Cerebellar cortex (tissue), 1 donor: ENCODE measurements at places on chromosomes 16 and 17.

- DNase-seq: no peak
These were observed 7.5 kb downstream of the VASN start for GRCh38 chr16:4378999-4379690.

DNA sequence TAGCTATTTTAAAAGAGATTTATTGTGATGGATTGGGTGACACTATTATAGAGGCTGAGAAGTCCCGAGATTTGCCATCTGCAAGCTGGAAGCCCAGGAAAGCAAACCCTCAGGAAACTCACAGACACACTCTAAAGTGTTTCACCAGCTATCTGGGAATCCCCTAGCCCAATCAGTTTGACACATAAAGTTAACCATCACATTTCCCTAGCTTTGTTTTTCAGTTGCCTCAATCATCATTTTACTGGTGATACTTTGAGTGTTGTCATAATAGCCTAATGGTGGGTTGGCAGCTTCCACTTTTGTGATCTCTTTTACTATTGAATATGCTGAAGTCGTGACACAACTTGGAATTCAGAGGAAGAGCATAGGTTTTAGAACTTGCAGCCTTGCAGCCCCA is 1.8 kb downstream of the SGF29 start:
- DNase-seq: no peak

DNA sequence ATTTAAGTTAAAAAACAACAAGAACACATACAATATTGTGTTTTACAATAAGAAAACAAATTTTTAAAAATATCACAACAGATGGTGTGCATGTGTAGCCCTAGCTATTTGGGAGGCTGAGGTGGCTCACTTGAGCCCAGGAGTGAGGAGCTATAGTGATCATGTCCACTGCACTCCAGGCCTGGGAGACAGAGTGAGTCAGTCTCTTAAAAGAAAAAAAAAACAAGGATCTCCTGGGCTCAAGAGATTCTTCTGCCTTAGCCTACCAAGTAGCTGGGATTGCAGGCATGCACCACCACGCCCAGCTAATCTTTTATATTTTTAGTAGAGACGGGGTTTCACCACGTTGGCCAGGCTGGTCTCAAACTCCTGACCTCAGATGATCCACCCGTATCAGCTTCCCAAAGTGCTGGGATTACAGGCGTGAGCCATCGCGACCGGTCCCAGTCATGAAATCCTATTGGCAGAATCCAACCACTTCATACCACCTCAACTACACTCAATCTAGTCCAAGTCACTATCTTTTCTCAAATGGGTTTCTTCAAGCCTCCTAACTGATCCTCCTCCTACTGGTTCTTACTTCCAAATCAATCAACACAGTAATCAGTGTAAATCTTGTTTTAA is 55.0 kb downstream of the STH start:
- DNase-seq: no peak

GRCh38 chr17:70295731-70296130 is 126.4 kb downstream of the KCNJ2 start:
- no peak for DNase-seq

DNA sequence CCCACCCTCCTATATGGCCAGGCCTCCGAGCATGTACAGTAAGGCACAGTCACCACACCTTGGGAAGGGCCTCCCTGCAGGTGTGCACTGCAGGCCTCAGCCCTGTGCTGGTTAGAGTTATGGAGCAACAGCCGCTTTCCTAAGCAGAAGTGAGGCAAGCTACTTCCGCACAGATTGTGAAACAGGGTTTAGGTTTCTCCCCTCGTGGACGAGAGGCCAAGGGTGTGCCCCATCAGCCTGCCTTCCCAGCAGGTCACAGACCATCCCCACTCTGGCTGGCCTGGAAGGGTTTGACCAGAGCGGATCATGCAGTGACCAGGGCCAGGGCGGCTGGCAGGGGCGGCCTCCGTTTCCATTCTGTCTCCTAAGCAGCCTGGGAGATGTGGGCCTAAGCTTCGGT is 4.7 kb downstream of the MSRB1 start:
- no peak for DNase-seq

- no peak for DNase-seq
These were observed 9.8 kb downstream of the HLF start for GRCh38 chr17:55274355-55275255.

DNA sequence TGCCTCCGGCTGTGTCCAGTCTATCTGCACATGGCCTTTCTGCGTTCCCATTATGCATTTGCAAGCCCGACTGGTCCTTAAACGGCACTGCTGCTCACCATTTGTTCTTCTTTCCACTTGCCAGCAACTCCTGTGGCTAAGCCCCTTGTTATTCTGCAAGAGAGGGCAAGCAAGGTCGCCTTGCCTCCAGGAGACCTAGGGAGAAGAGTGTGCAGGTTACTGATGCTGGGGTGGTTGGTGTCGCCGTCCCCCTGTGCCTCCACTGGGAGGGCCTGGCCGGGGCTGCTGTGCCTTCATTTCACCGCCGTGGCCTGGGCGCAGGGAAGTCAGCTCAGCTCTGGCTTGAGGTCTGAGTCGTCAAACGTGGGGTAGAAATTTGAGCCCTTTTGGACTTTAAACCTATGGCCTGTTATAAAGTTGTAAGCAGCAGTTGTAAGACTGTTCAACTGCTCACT is 12.7 kb downstream of the SLC6A4 start:
- no peak for DNase-seq

- DNase-seq: no peak
These were observed 4.4 kb upstream of the SCPEP1 start for GRCh38 chr17:56973520-56973919.

DNA sequence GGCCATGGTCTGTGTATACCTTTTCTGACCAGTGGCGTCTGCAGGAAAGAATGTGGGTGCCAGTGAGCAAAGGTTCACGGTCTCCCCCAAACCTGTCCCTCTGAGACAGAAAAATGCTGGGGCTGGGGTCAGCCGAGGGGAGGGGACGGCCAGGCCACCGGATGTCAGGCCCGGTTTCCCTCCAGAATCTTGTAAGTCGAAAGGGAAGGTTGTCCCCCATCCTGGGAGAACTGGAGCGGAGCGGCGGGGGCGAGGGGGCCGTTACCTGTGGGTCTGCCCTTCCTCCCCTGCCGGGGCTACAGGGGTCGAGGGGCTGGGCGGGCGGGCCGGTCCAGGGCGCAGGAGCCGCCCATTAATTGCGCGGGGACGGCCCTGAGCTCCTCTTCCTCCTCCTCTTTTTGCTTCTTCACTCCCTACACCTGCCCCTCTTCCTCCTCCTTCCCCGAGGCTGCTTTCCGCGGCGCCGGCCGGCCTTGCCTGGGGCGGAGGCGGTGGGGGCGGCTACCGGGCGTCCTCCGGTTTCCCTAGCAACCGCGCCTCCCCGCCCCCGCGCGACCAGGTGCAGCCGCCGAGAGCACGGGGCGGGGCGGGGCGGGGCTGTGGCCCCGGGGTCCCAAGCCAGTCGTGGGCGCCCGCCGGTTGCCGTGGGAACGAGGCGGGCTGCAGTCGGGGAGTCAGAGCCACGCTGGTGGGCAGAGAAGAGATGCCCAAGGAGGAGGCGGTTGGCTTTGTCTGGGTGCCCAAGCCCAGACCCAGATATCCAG is at the start of gene MARCHF10:
MARCHF10 (minus strand) TSS at position 503 of the 764 bp plus-strand sequence. CDS start 6,579 bp downstream, outside the sequence.
- no peak for DNase-seq

DNA sequence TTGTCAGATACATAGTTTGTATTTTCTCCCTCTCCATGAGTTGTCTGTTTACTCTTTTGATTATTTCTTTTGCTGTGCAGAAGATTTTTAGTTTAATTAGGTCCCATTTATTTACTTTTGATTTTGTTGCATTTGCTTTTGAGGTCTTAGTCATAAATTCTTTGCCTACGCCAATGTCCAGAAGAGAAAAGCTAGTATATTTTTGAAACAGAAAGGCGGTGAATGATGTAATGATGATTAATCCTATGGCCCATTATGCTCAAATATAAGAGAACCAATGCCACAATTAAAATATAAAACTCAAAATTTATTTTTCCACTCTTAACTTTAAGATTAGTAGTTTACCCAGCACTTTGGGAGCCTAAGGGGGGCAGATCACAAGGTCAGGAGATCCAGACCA is 59.8 kb upstream of the SMIM36 start:
- no peak for DNase-seq
